HTR-8/SVneo (cell line): ENCODE measurements at places on chromosomes 4 and X.

- no peak for DNase-seq
Measured at GRCh38 chrX:8204169-8204935, 33.3 kb upstream of the VCX2 start.

GRCh38 chr4:75745721-75746199 is 21.4 kb downstream of the USO1 start:
- DNase-seq, result no peak

- DNase-seq, result no peak
Measured at GRCh38 chrX:53438174-53438831, 4.1 kb upstream of the HSD17B10 start.

- no peak for DNase-seq
Measured at GRCh38 chrX:21738210-21738949, 19.5 kb downstream of the SMPX start.

DNA sequence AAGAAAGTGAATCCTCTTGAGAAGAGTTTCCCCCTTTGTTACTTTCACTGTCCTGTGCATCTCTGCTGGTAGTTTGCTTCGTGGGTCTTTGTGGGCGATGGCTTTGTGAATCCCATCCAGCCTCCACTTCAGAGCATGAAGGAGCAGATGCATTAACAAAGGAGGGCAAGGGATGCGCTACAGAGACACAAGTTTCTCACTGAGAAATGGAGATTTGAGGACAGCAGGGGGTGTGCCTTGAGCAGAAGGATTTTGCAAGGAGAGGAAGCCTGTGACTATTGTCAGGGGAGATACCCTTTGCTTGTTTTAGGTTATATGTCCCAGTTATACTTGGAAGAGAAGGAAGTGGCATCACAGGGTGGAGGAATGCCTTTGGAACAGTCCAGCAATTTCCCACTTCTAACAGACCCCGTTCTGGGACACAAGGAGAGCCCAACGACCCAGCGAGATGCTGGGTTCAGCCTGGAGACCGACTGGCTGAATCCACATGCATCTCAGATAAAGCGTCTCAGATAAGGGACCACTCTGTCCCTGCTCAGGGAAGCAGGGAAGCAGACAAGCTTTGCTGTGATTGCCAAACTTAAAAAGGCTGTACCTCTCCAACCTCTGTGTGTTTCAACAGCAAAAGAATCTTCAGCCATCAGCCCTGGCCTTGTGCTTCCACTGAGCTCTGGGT is 314.6 kb upstream of the GATB start:
- no peak for DNase-seq

GRCh38 chrX:18707426-18708049 is at the start of gene PPEF1:
PPEF1 (plus strand) TSS chrX:18707645; CDS start chrX:18707781, 136 bp downstream.
- DNase-seq, result no peak

DNA sequence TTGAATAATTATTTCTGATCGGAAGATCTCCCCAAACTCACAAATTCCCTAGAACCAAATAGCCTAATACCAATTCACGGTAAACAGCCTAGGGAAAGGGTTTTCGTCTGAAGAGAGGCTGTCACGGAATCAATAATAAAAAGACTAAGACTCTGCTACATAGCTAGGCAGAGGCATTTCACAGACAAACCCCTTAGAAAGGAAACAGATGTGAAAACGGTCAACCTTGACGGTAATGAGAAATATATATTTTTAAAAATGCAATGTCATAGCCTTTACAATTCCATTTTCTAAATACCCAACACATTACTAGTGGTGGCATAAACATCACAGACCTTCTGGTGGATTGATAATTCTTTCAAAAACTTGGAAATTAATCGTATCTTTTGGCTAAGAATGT is 28.4 kb downstream of the PROM1 start:
- no peak for DNase-seq

DNA sequence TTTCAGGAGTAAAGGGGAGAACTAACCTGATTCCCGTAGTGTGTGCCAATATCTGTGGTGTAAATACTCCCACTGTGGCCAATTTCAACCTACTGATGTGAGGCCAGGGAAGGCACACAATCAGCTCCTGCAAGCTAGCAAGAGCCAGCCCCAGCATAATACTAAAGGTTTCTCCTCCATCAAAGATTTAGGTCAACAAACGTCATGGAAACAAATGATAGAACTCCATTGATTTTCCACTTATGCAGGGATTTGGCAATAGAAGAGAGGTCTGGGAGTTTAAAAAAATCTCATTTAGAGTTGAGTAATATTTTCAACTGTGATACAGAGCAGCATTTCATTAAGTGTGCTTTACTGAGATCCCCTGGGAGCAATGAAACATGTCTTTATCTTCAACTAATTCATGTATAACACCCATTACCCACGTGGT is 15.8 kb upstream of the VEGFD start:
- no peak for DNase-seq

DNA sequence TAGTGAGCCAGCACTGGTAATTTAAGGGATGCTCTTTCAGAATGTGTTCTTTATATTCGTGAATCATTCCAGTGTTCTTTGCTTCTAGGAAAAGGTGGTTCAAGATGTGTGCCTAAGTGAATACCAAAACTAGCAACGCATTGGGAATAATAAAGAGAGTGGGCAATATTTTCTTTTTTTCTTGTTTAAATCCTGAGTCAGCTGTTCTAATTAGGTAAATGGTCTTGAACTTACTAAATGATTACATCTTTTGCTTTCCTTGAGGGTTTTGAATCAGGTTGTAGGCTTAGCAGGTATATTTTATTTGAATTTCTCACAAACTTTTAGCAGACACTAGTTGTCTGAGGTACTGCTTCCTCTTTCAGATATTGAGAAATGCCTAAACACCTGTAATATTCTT is 29.5 kb downstream of the ENPEP start:
- DNase-seq, result no peak

GRCh38 chr4:118905566-118905965 is 16.9 kb downstream of the SYNPO2 start:
- DNase-seq, result no peak

GRCh38 chr4:74950200-74950599 is 17.3 kb downstream of the PARM1 start:
- no peak for DNase-seq

DNA sequence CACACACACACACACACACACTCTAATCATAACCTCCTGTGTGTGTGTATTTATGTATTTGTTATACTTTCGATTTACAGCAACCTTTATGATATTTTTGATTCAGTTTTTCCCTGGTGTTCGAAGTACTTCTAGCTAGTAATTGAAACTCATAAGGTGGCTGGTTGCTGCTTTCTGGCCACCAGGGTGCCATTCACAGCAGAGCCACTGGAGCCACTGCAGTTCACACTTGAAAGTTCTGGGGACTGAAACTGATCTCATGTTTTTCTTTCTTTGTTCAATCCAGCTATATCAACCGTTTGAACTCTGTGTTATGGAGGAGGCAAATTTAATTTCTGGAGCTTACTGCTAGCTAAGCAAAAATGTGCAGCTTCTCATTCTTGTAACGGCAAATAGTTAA is 419.4 kb downstream of the ADGRL3 start:
- no peak for DNase-seq

DNA sequence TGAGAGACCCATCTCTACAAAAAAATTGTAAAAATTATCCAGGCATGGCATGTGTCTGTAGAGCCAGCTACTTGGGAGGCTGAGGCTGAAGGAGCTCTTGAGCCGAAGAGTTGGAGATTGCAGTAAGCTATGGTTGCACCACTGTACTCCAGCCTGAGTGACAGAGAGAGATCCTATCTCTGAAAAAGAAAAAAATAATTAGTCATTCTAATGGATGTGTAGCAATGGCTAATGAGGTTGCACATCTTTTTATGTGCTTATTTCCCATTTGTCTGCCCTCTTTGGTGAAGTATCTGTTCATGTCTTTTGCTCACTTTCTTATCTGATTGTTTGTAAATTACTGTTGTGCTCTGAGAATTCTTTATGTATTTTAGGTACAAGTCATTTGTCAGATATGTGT is 19.0 kb upstream of the MAML3 start:
- no peak for DNase-seq
